Placental pericyte (primary cell): ENCODE measurements at places on chromosomes 6 and 20. TPM values are rescaled to one million over a fixed set of nuclear protein-coding genes. Genes with fewer than 3 reads are reported as not detected.

CASS4 gene
- total RNA-seq: under 0.01 and 8.9 TPM in 2 replicates

C20orf141 gene
- total RNA-seq: not detected in 2 replicates

APCDD1L gene
- 3.5 and 30.2 TPM in 2 replicates for total RNA-seq

ADAM33 gene
- total RNA-seq: 11.4 and 19.5 TPM in 2 replicates

ELOVL4 gene
- 0.66 and 3.3 TPM in 2 replicates for total RNA-seq

POLR3F gene
- total RNA-seq: 8.5 and 16.5 TPM in 2 replicates

UBE2C gene
- total RNA-seq: 1.8 and 71.3 TPM in 2 replicates

PCK1 gene
- total RNA-seq: not detected in 2 replicates

CTCFL gene
- under 0.01 TPM in 1 of 2 replicates, not detected in the other for total RNA-seq

CD109 gene
- 44.4 and 80.0 TPM in 2 replicates for total RNA-seq

ZCCHC3 gene
- total RNA-seq: 12.7 and 23.3 TPM in 2 replicates

OOEP gene
- total RNA-seq: 0.72 and 0.88 TPM in 2 replicates

TP53INP2 gene
- 4.3 and 7.9 TPM in 2 replicates for total RNA-seq

LAMA2 gene
- total RNA-seq: 25.5 and 193 TPM in 2 replicates

ZNF184 gene
- total RNA-seq: 5.7 TPM in 2 replicates

RBL1 gene
- 4.6 and 21.6 TPM in 2 replicates for total RNA-seq
